ENCODE measurements at places on chromosomes 12 and 14.

GRCh38 chr14:91953170-91953985, 5.9 kb upstream of the FBLN5 start:
- DNase-seq = no peak

DNA sequence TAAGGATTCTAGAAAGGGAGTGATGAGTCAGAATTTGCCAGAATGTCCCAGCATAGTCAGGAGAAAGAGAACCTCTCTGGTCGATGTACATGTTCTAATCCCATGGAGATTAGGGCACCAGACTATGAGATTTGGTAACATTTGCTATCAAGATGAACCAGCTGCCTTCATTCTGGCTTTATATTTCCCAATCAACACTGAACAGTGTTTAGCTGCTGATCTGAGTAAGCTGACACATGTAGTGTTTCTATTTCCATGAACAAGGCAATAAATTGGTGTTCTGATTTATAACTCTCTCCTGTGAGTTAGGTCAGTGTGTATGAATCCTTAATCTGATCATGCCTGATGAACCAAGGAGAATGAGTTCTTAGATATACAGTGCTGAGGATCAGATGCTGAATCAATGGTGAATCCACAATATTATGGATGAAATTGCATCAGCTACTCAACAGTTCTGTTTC, 158.0 kb upstream of the AMIGO2 start:
- DNase-seq = no peak

GRCh38 chr14:21987937-21988336, 314.3 kb upstream of the OR4E1 start:
- DNase-seq = no peak

- no peak for DNase-seq
Observed at GRCh38 chr12:108349278-108349688, 10.2 kb upstream of the CMKLR1 start.

DNA sequence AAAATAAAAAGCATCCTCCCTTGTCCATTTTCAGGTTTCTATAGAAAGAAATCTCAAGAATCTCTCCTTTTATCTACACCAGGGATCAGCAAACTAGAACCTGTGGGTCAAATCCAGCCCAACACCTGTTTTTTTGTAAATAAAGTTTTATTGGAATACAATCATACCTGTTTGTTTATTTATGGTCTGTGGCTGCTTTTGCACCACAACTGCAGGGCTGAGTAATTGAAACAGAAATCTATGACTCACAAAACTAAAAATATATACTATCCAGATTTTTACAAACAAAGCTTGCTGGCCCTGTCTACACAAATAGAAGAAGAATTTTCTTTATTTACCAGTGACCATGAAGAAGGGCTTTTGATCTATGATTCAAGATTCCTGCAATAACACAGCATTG, 95.1 kb upstream of the COCH start:
- no peak for DNase-seq

GRCh38 chr12:40287369-40287975, 62.7 kb downstream of the LRRK2 start:
- DNase-seq = no peak

GRCh38 chr12:123031171-123031845, 50.8 kb downstream of the ARL6IP4 start:
- DNase-seq = no peak

GRCh38 chr12:29599381-29599780, 101.9 kb upstream of the OVCH1 start:
- no peak for DNase-seq

GRCh38 chr12:41274643-41275042, 86.5 kb downstream of the PDZRN4 start:
- no peak for DNase-seq

Data from germinal center (tissue), 1 donor.